IMR-90 (cell line): ENCODE measurements at places on chromosomes 6 and 20. TPM values are rescaled to one million over a fixed set of nuclear protein-coding genes. Genes with fewer than 3 reads are reported as not detected.

The KLHDC3 gene
- polyA plus RNA-seq: 50.5 and 57.1 TPM in 2 replicates

The BRD2 gene
- 140 and 144 TPM in 2 replicates for polyA plus RNA-seq

The LY6G5B gene
- polyA plus RNA-seq: 10.2 and 13.6 TPM in 2 replicates

The IL20RA gene
- 0.02 TPM in 1 of 2 replicates, not detected in the other for polyA plus RNA-seq

The SNRPB2 gene
- polyA plus RNA-seq: 61.4 and 65.6 TPM in 2 replicates

The SNAI1 gene
- polyA plus RNA-seq: 13.7 and 14.9 TPM in 2 replicates

The PNLDC1 gene
- polyA plus RNA-seq: not detected in 2 replicates

The TSHZ2 gene
- 0.02 and 0.10 TPM in 2 replicates for polyA plus RNA-seq

The C6orf118 gene
- not detected in 2 replicates for polyA plus RNA-seq

The IRAK1BP1 gene
- 0.83 and 0.94 TPM in 2 replicates for polyA plus RNA-seq

The LIN28B gene
- not detected in 2 replicates for polyA plus RNA-seq

The HLA-G gene
- not detected in 2 replicates for polyA plus RNA-seq

The PRRT1 gene
- polyA plus RNA-seq: 0.87 and 0.99 TPM in 2 replicates

The DNAJC5 gene
- polyA plus RNA-seq: 35.6 and 36.3 TPM in 2 replicates

The DOK5 gene
- polyA plus RNA-seq: 2.7 and 2.8 TPM in 2 replicates

The SEMG1 gene
- not detected in 2 replicates for polyA plus RNA-seq

The CALHM6 gene
- polyA plus RNA-seq: 1.1 and 1.5 TPM in 2 replicates

The EYS gene
- not detected in 2 replicates for polyA plus RNA-seq

The FHL5 gene
- not detected in 2 replicates for polyA plus RNA-seq

The C20orf202 gene
- polyA plus RNA-seq: not detected in 2 replicates

The ECT2L gene
- polyA plus RNA-seq: not detected in 2 replicates

The MUCL3 gene
- polyA plus RNA-seq: not detected in 2 replicates

The SCRT2 gene
- not detected in 2 replicates for polyA plus RNA-seq

The RAB44 gene
- polyA plus RNA-seq: 0.03 and 0.06 TPM in 2 replicates

The RNGTT gene
- 4.7 and 5.4 TPM in 2 replicates for polyA plus RNA-seq

The GTSF1L gene
- not detected in 2 replicates for polyA plus RNA-seq

The TMC2 gene
- not detected in 2 replicates for polyA plus RNA-seq

The TREML1 gene
- not detected in 2 replicates for polyA plus RNA-seq

The CNBD2 gene
- 1.7 and 2.5 TPM in 2 replicates for polyA plus RNA-seq

The CTAGE9 gene
- polyA plus RNA-seq: not detected in 2 replicates

The ZBTB46 gene
- polyA plus RNA-seq: 4.2 and 4.3 TPM in 2 replicates

The OOEP gene
- polyA plus RNA-seq: not detected in 2 replicates

The KCNQ5 gene
- polyA plus RNA-seq: 0.75 and 1.1 TPM in 2 replicates

The RCAN2 gene
- 1.8 TPM in 2 replicates for polyA plus RNA-seq

The MOG gene
- polyA plus RNA-seq: not detected in 2 replicates

The ID4 gene
- 3.6 and 7.3 TPM in 2 replicates for polyA plus RNA-seq

The IPCEF1 gene
- 0.03 and 0.07 TPM in 2 replicates for polyA plus RNA-seq

The VGLL2 gene
- not detected in 2 replicates for polyA plus RNA-seq

The C6orf141 gene
- not detected in 2 replicates for polyA plus RNA-seq

The HCRTR2 gene
- polyA plus RNA-seq: not detected in 2 replicates

The L3MBTL3 gene
- 8.4 and 10.9 TPM in 2 replicates for polyA plus RNA-seq

The MPC1 gene
- polyA plus RNA-seq: 11.8 and 12.0 TPM in 2 replicates

The BPIFB2 gene
- polyA plus RNA-seq: not detected in 2 replicates

The TFAP2C gene
- 0.05 TPM in 1 of 2 replicates, not detected in the other for polyA plus RNA-seq

The FAM217A gene
- not detected in 2 replicates for polyA plus RNA-seq

The TRIM15 gene
- not detected in 2 replicates for polyA plus RNA-seq

The C20orf96 gene
- polyA plus RNA-seq: 9.4 and 9.8 TPM in 2 replicates

The RSPO3 gene
- polyA plus RNA-seq: not detected in 2 replicates
